ENCODE measurements at places on chromosomes 7 and 10.
A peak's percentile ranks its signal among the peaks of the same experiment; 100 is the strongest.

- no peak for DNase-seq
Observed at GRCh38 chr7:50828116-50828515, 45.4 kb upstream of the GRB10 start.

GRCh38 chr10:91884536-91884935 lies 24.8 kb downstream of the FGFBP3 start:
- no peak for DNase-seq

DNA sequence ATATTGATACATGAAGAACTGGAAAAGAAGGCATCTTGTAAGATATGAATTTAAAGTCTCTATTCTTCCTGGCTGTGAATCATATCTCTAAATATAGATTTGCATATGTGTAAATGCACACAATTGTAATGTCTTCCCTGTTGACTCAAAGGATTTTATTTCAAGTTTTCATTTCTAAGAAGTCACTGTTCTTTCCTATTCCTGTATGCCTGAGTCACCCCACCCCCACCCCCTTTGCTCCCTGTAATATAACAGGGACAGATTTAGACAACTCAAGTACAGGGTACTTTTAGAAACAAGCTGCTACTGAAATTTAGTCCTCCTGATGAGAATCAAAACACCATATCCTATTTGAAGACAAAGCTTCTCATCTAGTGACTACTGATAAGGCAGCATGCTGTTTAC lies 43.0 kb upstream of the HECTD2 start:
- DNase-seq = no peak

DNA sequence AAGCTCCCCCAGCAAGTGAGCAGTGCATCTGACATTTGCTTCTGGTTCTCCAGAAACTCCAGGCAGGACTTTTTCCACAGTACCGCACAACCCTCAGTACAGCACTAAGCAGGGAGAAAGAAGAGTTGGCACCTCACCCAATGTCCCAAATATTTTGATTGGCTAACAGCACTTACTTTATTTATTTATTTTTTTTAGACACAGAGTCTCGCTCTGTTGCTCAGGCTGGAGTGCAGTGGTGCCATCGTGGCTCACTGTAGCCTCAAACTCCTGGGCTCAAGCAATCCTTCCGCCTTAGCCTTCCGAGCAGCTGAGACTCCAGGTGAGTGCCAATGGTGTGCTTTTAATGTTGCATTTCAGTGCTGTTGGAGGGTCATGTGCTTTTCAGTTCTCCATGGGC lies 200.3 kb upstream of the ZMIZ1 start:
- no peak for DNase-seq

DNA sequence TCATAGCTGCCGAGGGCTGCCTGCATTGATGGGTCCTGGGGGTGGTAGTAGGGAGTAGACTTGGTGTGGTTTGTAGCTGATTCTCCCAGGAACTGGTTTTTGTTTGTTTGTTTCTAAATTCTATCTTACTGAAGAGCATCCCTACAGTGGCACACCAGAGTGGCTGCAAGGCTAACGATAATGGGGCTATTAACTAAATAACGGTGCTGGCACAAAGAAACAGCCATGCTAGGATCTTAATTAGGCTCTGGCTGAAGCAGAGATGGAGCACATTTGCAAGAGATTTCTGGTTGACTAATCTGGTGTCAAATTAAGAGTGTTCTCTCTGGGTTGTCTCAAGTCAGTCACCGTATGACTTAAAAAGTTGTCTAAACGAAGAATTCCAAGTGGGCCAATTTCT lies 590.0 kb downstream of the NRG3 start:
- DNase-seq = no peak

- DNase-seq = no peak
Observed at GRCh38 chr7:76233538-76234281, 32.0 kb downstream of the SRRM3 start.

- no peak for DNase-seq
Observed at GRCh38 chr7:44291733-44292419, 33.5 kb downstream of the CAMK2B start.

DNA sequence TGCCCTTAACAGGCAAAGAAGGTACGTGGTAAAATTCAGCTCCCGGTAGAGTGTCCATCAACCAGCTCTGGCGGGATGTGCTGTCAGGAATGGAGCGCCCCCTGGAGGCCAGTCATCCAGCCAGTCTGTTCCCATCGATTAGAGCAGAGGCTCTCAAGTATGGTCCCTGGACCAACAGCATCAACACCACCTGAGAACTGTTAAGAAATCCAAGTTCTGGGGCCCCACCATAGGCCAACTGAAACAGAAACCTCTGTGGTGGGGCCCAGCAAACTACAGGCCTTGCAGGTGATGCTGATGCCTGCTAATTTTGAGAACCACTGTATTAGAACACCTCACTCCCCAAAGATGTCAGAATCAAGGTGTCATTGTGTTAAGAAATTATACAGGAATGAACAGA lies 109.2 kb downstream of the DPY19L1 start:
- DNase-seq = peak; percentile 7

DNA sequence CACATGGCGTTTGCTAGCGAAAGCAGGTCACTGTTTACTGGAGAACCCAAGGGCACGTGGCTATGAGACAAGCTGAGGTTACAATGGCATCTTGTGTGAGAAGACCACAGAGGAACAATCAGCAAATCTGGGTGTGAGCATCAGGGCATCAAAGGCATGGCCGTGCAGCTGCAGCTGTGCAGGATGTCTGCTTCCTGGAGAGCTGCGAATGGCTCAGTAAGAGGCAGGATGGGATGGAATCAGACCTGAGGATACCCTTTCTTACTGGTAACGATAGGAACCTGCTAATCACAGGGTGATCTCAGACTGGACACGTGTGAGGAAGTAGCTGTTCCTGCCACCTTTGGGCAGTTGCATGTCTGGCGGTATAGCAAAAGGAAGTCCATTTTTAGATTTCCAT lies 119.5 kb downstream of the RNF216 start:
- no peak for DNase-seq

DNA sequence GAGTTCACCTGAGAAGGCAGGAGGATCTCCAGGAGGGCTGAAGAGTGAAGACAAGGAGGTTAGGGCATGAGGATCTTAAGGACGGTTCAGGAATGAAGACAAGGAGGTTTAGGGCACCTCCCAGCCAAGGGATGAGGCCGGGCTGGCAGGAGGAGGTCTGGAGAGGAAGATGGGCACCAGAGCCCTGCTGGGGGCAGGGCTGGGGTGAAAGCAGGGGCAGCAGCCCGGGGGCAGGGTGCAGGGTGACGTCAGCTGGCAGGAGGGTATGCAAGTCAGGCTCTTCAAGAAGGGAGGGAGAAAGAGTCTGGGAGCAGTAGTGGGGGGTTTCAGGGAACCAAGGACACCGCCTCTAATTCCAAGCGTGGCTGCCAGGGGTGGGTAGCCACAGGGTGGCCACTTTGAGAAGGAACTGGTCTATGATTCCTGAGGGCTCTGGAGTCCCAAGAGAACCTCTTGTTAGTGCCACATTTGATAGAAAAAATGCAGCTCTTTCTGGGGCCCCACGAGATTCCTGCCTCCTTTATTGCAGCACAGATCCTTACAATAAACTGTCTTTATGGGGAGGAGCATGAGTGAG lies 101.6 kb downstream of the C10orf90 start:
- DNase-seq = no peak

- DNase-seq = no peak
Observed at GRCh38 chr7:2065528-2065927, 167.2 kb downstream of the MAD1L1 start.

GRCh38 chr10:66307826-66308225 lies 618.0 kb upstream of the LRRTM3 start:
- DNase-seq = no peak

DNA sequence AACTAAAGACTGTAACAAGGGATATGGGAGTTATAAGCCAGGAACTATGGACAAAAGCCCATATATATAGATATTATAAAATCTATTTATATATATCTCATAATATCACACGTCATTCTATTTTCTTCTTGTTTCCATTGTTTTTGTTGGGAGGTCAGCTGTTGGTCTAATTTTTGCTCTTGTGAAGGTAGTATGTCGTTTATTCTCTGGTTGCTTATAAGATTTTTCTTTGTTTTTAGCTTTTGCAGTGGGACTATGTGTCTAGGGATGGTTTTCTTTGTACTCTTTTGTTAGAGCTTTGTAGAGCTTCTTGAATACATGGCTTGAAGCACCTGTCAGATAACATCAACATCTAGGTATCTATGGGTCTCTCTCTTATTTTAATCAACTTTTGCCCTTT lies 14.0 kb downstream of the ARL4A start:
- DNase-seq = no peak

DNA sequence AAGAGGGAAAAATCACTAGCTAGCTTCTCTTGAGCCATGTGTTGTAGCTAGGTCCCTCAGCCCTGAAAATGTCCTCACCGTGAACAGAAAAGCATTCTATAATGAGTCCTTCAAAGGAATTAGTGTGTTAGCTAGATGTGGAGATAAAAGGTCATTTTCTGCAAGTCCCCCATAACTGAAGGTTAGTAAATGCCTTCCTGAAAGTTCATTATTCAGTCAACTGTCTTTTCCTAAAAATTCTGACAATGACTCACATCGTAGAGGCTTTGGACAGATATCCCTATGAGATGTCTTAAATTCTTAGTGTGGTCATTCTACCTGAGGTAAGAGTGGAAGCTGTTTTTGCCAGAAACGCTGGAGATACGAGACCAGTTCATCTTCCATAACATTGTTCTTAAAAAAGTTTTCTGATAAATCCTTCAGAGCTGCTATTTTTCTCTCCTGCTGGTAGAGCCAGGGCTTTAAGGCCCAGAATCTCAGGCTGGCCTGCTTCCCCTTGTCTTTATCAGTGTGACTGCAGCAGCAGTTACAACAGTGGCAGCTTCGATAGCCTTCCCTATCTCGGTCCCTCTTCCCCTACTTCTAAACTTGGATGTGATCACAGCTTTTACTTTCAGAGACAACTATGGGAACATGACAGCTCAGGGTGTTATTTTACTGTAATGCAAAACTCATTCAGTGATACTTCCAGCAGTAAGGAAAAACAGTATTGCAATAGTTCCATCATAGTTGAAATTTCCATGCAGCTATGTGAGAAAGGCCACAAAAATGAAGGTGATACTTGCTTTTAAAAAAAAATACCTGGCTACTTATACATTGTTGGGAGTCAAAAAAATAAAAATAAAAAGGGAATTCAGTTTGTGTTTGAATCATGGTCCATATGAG lies 37.3 kb upstream of the PRKAR2B start:
- DNase-seq = no peak

DNA sequence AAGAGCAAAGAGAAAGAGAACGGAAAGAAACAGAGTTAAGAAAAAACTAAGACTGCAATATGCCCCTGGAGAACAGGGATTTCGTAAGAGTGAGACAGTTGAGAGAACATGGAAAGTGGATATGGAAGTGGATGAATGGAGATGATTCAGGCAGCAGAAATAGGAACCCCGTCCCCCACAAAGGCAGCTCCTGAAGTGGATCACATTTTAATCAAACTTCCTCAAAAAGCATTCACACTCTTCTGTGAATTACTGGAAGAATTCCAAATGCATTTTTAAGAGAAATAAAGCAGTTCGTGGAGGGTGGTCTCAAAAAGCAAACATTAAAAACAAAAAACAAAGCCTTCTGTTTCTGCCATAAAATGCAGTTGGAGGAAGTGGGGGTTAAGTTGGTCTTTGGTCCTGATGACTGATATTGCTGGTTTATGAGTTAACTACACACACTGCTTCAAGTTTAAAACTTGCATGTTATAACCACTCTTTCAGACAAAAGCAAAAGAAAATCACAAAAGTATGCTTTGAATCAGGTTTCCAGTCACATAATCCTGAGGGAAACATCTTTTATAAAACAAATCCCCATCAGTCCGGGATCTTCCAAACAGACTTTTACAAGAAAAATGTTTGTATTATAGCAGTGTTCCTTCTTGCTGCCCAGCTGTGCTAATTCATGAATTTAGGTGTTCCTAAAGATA lies 214.3 kb downstream of the FANK1 start:
- DNase-seq = no peak

DNA sequence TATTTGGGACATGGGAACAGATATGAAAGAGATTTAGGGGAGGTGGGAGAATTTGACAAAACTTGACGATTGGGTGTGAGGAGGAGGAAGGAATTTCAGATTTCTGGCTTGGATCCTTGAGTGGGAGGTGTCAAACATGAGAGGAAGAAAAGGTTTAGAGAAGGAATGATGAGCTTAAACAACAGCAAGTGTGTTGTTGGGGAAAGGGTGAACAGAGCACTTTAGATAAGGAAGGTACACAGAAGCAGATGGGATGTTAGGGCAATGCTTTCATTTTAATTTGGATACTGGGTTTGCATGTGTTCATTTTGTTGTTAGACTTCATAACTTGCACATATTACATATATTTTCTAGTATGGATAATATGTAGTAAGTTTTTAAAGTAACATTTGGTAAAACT lies 23.2 kb downstream of the REEP3 start:
- DNase-seq = no peak

DNA sequence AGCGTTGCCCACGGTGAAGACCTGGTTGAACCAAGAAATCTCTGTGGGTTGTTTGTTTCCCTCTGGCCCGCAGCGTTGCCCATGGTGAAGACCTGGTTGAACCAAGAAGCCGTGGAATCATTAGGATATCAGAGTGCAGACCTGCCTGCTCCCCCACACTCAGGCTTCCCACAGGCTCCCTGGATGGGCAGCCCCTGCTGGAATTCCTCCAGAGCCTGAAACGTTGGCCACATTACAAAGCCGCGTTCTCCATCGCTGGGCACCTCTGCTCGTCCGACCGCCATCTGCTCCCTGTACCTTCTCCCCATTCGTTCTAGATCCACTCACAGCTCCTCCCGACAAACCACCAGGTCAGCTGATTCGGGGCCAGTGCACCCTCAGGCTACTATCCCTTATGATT lies 266.9 kb upstream of the SHH start:
- no peak for DNase-seq

GRCh38 chr10:84397735-84398144 lies 69.4 kb downstream of the CCSER2 start:
- no peak for DNase-seq

GRCh38 chr10:1372212-1372611 lies 316.0 kb downstream of the WDR37 start:
- DNase-seq = no peak

DNA sequence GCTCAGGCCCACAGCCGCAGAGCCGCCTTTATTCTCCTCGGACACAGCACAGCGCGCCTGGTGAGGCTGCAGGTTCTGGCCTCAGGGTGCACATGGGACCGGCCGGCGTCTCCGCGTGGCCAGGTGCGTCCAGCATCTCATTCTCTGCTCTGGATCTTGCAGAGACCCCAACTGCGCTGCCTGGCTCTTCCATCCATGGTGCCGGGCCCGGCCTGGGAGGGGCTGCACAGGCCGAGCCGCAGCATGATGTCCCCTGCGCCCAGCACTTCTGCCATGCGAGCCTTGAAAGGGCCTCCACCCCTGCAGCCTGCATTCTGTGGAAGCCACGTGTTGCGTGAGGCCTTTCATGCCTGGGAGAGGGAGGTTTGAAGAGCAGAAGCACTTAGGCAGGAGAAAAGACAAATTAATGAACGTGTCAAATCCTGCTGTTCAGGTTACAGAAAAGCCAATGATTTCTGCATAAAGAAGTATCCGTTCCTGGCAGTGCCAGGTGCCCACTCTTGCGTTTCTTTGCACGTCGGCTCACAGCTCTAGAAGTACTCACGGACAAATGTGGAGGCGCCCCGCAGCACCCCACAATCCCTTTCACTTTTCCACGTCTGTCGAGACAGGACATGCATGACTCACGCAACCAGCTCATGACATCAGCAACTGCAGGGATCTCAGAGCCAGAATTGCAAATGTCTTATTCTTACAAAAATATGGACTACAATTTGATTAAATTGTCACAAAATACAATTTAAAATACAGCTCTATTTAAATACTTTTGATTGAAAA lies 571.4 kb downstream of the DNAJB6 start:
- no peak for DNase-seq

- no peak for DNase-seq
Observed at GRCh38 chr7:148255333-148255732, 335.2 kb upstream of the C7orf33 start.

Measured in activated CD8-positive, alpha-beta memory T cell treated with anti-CD3 and anti-CD28 coated beads for 48 hours (primary cell).